ENCODE measurements at places on chromosomes 2 and 18.

- no peak for DNase-seq
Measured at GRCh38 chr2:2232167-2232566, 98.9 kb downstream of the MYT1L start.

- no peak for DNase-seq
Measured at GRCh38 chr2:150787353-150788093, 300.1 kb upstream of the RND3 start.

DNA sequence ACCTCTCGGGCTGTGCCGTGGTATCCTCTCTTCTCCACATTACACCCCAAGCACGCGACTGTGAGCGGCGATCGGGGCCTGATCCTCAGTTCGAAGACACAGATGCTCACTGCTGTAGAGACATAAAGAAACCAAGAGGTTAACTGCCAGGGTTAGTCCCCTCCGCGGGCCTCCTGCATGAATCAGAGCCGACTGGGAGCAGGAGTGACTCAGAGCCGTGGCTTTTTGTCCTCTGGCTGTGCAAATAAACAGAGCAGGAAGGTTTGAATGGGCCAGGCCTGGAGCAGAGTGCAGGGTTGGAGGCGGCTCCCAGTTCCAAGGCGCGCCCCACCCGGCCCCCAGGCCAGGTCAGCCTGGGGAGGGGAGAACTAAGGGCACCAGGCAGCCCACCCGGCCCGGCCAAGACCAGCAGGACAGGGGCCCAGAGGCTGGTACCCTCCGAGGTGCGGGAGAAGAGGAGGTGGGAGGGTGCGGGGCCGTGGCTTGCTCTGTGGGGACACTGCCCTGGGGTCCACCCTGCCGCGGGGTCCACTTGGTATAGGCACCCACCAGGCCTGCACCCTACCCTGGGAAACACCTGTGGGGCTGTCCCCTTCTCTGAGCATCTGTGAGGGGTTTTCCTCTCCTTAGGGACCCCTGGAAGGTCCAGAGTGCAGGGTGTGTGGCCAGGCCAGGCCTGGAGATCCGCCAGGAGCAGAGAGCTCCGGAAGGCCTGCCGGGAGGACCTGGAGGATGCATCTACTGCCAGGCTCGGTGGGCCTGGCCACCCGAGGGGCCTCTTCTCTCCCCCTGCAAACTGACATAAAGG is 16.5 kb downstream of the TWIST2 start:
- DNase-seq = no peak

GRCh38 chr2:197011801-197012641 is 85.5 kb upstream of the PGAP1 start:
- peak; percentile 21 for DNase-seq

GRCh38 chr18:286515-287310 is 18.9 kb upstream of the THOC1 start:
- no peak for DNase-seq

DNA sequence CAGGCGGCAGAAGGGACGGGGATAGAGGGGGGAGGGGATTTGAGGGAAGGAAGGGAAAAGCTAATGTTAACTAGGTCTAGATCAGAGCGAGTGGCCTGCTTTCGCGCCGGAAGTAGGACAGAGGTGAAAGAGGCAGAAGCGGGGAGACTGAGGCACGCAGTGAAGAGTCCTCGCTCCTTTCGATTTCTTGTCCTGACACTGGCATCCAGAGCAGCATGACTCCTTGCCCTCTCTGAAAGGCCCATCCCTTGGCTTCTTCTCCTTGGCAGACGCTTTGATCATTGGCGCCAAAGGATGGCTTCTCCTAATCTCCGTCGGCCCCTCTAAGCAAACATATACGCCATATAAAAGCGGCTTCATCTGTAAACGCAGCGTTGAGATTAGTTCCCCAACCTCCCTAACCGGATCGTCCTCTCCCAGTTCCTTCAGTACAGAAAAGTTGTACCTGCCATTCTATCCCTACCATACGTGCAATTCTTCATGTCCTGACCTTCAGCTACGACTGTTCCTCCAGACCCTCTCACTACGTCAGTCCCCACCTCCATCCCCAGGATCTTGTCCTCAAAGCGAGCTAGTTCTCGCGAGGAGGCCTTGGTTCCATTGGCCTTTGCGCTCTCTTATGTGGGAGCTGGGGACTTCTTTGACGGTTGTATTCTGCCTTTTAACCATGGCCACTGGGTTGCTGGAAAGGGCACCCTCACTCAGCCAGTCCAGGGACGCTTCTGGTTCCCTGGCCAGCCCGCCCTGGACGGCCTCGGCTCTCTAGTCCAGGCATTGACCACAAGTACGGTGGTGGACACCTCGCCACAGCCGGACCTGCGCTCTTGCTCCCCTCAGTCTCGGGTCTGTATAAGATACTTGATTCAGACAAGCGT is 857 bp upstream of the NEUROD1 start:
- no peak for DNase-seq

DNA sequence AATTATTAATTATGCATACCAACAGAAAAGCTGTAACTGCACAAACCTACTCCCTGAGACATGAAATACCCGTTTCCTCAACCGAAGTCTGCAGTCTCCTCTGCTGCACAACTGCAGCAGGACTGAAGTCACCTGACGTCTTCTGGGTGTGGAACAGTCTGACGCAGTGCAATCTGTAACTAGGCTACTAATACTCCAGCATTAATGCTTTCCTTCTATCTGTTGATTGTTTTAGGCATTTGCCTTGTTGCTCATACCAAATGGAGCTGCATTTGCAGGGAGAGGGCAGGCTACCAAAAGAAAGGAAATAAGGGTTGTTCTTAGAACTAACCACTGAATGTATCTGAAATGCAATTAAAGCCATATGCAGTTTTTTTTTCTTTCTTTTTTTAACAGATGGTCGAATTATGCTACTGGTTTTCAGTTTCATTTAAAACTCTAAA is 40.1 kb downstream of the RTN4 start:
- DNase-seq = no peak

DNA sequence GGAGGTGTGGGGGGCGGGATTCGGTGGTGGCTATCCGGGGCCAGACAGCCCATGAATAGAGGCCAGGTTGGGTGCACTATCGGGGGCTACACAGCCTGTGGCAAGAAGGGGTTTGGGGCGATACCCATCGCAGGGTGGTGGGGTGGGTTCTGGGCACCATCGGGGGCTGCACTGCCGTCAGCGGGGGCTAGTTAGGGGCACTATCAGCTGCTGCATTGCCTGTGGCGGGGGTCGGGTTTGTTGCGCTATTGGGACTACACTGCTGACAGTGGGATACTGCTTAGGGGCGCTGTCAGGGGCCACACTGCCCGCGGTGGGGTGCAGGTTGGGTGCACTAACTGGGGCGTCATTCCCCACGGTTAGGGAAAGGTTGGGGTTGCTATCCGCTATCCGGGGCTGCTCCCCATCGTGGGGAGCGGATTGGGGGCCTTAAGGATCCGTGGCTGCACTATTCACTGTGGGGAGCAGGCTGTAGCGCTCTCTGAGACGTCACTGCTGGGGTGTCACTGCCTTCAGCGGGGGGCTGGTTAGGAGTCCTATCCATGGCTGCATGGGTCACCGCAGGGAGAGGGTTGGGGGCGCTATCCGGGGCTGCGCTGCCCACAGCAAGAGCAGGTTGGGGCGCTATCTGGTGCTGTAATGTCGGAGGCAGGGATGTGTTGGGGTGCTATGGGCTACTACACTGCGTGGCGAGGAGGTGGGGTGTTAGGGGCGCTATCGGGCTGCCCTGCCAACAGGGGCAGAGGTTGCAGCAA is 76.5 kb upstream of the SLC35G4 start:
- DNase-seq = no peak

- DNase-seq = no peak
Measured at GRCh38 chr2:69957965-69958364, 3.5 kb downstream of the ASPRV1 start.

DNA sequence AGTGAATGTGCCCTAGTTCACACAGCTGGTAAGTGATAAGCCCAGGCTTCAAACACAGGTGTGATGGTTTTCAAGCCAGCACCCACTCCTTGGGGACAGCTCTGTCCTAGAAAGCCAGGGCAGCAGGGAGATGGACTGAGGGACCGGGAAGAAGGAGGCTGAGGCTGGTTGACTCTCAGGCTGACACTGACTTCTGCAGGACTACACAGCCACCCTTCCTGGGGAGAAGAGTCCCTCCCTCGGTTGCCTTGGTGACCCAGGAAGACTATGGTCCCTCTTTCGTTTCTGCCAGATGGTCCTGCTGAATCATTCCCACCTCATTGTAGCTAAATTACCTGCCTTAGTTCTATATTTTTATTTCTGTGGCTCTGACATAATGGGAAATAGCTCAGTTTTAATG is 11.3 kb upstream of the FSHR start:
- no peak for DNase-seq

GRCh38 chr2:218985325-218986091 is 524 bp upstream of the FEV start:
- DNase-seq = no peak

- DNase-seq = no peak
Measured at GRCh38 chr2:177056481-177056929, 156.1 kb upstream of the HNRNPA3 start.

GRCh38 chr2:181281206-181281832 is 175.9 kb upstream of the ITGA4 start:
- peak; percentile 73 for DNase-seq

DNA sequence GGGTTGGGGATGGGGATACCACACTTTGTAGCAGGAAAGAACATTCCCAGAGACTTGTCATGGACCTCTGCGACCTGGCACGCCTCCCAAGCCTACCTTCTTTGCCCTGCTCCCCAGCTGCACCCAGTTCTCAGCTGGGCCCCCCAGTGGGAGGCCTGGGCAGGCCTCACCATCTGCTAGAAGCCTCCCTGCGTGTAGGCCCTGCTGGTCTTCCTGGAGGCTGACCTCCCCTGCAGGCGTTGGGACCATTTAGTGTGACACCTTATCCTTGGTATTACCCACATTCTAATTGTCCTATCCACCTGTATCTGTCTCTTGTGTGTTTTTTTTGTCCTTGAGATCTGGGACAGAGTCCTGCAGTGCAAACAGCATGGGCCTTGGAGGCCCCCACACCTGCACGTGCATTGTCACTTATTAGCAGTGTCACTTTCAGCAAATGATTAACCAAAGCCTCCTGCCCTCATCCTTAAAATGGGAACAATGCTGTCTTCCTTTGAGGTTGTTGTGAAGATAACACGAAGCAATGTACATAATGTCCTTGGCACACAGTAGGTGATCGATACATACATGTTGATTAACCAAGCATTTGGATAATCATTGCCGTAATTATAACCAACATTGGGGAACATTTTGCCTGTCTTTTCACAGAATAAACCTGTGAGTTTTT is 77.2 kb downstream of the LIPG start:
- DNase-seq = no peak

DNA sequence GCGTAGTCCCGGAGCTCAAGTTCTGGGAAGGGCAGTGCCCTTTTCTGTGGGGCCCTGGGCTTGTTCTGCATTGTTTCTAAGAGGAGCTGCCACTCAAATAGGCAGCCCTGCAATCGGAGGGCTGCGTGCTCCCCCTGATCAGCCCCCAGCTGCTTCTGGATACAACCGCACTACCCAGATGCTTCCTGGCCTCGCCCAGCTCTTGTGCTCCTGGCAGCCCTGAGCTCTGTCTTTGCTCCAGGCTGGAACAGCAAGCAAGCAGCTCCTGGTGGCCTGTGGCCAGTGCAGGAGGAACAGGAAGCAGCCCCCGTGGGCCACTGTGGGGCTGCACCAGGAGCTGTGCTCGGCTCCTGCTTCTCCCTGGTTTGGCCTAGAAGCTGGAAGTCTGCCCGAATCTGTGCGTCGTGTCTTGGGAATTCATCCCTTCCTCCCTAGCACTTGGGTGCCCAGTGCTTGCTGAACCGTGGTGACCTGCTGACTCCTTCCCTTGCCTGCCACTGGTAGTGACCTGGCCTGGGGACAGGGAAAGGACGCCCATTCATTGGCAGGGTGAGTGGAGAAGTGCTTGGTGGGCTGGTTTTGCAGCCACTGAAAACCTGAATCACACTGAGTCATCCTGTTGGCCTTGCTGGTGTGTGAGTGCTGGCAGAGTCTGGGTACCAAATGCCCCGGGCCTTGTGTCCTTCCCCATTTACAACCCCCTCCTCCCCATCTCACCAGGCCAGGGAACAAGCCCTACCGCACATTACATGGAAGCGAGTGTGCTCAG is 27.3 kb upstream of the NTSR2 start:
- DNase-seq = no peak

GRCh38 chr2:181588546-181588945 is 68.4 kb downstream of the CERKL start:
- no peak for DNase-seq

DNA sequence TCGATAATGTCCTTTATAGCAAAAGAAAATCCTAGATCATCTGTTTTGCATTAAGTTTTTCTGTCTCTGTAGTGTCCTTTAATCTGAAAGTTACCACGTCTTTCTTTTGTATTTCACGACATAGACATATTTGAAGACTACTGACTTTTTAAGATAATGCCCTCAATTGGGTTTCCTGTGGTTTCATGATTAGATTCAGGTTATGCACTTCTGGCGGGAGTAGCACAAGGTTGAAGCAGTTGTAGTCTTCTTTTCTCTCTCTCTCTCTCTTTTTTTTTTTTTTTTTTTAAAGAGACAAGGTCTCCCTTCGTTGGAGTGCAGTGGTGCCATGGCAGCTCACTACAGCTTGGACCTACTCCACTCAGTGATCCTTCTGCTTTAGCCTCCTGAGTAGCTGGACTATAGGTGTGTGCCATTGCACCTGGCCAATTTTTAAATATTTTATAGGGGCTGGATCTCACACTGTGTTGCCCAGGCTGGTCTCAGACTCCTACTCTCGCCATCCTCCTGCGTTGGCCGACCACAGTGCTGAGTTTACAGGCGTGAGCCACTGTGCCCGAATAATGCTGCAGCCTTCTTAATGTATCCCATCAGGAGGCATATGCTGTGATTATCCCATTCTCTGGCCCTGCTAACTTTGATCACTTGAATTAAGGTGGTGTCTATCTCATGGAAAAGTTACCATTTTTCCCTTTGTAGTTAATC is 3.9 kb downstream of the INPP4A start:
- no peak for DNase-seq

GRCh38 chr2:96404446-96405373 is 69.1 kb downstream of the NCAPH start:
- peak; percentile 74 for DNase-seq

- DNase-seq = no peak
Measured at GRCh38 chr2:188444106-188444835, 152.6 kb downstream of the GULP1 start.

DNA sequence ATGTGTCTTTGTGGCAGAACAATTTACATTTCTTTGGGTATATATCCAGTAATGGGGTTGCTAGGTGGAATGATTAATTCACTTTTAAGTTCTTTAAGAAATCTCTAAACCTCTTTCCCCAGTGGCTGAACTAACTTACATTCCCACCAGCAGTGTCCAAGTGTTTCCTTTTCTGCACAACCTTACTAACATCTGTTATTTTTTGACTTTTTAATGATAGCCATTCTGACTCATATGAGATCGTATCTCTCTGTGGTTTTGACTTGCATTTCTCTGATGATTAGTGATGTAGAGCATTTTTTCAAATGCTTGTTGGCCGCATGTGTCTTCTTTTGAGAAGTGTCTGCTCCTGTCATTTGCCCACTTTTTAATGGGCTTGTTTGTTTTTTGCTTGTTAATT is 43.1 kb upstream of the PTH2R start:
- no peak for DNase-seq

DNA sequence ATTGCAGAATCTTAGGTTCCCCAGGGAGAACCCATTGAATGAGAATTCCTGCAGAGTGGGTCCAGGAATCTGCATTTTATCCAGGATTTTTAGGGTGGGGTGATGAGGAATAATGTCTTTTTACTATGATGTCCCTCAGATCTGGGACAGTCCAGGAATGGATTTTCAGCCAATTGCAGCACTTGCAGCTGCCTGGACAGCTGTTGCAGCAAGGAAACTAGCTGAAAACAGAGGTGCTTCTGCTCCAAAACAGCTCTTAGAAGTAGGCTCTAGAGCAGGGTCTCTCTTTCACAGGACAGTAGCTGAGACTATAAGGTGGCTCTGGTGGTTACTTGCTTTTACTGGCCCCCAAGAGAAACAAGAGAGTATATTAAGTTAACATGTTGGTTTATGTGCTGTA is 9.1 kb downstream of the GLI2 start:
- no peak for DNase-seq
